ENCODE measurements at places on chromosomes 1 and 21.

DNA sequence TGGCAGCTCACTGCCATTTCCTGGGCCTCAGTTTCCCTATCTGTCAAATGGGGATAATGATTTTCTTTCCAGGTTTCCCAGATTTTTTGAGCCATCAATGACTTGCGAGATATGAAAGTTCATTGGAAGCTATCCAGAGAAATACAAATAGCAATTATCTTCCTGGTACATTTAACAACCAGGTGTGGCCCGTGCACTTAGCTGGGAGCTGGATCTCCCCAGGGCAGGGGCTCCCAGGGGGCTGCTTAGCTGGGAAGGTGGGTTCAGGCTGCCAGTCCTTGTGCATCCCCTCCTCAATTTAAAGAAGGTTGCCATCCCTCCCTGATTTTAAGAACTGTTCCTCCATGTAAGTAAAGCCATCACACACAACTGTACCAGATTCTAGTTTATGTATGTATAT, 3.6 kb upstream of the TMEM54 start:
- no peak for DNase-seq

- no peak for DNase-seq
Observed at GRCh38 chr1:25223471-25223870, 8.8 kb downstream of the SYF2 start.

GRCh38 chr1:218633238-218633988, 288.3 kb downstream of the TGFB2 start:
- no peak for DNase-seq

GRCh38 chr1:92536980-92537884, 50.5 kb upstream of the GFI1 start:
- no peak for DNase-seq

GRCh38 chr1:36397083-36397377, 678 bp downstream of the LSM10 start:
- DNase-seq: no peak
